ENCODE measurements at places on chromosomes 7 and 10.
A peak's percentile ranks its signal among the peaks of the same experiment; 100 is the strongest.

- no peak for DNase-seq
Observed at GRCh38 chr10:84179059-84179710, 5.6 kb downstream of the GPR15LG start.

GRCh38 chr10:116353817-116354216 is 29.6 kb downstream of the CCDC172 start:
- no peak for DNase-seq

DNA sequence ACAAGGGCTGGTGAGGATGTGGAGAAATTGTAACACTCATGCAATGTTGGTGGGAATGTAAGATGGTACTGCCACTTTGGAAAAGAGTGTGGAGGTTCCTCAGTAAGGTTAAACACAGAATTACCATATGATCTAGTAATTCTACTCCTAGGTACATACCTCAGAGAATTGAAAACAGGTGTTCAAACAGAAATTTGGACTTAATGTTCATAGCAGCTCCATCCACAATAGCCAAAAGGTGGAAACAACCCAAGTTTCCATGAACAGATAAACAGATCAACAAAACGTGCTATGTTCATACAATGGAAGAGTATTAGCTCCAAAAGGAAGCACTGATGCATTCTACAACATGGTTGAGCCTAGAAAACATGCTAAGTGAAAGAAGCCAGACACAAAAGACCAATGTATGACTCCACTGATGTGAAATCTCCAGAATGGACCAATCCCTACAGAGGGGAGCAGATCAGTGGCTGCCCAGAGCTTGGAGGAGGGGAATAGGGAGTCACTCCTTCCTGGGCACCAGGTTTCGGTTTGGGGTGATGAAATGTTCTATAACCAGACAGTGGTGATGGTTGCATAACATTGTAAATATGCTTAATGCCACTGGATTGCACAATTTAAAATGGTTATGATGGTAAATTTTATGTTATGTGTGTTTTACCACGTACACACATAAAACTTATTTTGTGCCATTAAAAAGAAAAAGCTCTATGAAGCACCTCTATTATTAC is 5.7 kb upstream of the WDR86 start:
- DNase-seq, result no peak

DNA sequence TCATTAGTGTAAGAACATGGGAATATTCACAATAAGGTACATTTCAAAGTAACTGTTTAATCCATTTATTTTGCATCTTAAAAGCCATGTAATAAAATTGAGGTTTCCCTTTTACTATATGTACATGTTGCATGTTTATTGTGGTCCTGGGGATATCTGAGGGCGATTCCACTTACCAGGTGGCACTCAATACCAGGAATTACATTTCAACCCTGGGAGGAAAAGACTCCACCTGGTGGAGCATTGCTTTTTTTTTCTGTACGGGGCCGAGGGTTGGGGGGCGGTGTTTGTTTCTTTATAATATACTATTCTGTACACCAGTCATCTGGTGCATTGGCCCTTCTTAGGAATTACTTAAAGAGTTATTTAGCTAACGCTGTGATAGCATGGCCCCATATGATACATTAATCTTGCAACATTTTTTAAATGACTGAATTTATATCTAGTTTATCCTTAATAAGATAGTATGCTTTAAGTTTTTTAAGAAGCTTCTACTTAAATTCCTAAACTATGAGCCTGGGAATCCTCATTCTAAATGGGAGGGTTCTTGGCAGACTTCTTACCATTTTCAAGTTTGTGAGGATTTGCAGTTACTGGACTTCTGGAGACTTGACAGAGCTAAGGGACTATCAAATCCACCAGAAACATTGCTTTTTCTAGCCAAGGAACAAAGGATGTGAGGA is 7.2 kb upstream of the HGF start:
- DNase-seq, result no peak

- DNase-seq, result peak; percentile 62
Observed at GRCh38 chr7:17342756-17343155, 44.3 kb downstream of the AHR start.

DNA sequence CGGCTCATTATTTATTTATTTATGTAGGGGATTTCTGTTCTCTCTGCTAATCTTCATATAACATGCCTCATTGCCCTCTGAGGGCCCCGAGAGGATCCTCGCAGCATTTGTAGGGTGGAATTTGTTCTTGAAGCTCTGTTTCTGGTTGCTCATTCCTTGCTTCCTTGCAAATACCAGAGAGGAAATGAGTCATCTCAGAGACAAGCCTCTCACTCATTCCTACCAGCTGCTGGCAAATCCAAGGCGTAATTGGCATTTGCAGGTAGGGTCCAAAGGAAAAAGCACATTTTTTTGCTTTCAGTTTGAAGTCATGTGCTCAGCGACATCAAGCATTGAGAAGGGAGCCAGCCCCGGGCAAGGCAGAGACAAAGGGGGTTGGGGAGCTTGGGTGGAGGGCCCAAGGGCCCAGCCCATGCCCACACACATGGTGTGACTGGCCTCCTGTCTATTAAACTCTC is 501.6 kb downstream of the GALNT17 start:
- peak; percentile 98 for DNase-seq

DNA sequence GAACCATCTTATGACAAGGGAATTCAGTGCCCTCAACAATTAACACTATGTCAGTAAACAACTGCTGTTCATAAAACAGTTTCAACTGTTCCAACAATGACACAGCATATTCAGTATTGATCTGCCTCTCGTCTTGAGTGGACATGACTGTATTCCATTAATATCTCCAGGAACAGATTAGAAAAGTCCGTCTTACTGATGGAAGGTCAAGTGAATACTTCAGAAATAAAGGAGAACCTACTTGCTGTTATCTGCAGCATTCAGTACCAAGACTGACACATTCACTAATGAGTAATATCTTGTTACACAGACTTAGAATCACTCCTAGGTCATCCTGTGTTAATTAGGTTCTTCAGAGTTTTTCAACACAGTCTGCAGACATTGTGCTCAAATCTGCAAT is 12.1 kb downstream of the KBTBD2 start:
- no peak for DNase-seq

- DNase-seq, result peak; percentile 60
Observed at GRCh38 chr10:19819419-19820033, 3.3 kb downstream of the PLXDC2 start.

DNA sequence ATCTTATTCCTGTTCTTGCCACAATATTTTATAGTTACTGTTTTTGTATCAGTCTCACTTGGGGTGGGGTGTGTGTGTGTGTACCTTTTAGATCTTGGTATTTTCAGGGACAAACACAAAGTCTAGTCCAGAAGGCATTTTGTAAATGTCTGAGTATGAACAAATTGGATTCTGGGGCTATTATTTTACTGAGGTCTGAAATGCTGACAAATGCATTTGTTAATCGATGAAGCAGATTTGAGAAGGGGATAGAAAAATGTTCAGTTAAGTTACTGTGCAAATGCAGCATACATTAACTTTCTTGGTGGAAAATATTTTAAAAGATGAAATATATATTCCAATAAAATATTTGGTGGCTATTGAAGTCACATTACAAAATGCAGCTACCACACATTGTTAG is 267.4 kb downstream of the EXOC4 start:
- DNase-seq, result no peak

DNA sequence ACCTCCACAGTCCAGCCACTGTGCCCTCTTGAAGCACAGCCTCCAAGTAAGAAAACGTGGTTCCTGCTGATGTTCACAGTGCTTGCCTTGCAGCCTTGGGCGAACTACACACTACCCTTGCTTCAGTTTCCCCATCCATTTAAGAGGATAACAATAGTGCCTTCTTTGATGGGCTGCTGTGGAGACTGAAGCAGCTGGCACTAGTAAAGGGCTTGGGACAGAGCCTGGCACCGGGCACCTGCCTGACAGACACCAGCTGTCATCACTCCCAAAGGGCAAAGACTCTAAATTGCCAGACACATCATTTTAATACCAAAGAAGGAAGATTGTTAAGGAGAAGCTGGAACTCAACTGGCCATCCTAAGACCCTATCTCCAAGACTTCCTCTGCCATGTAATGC is 3.1 kb upstream of the C10orf90 start:
- no peak for DNase-seq

DNA sequence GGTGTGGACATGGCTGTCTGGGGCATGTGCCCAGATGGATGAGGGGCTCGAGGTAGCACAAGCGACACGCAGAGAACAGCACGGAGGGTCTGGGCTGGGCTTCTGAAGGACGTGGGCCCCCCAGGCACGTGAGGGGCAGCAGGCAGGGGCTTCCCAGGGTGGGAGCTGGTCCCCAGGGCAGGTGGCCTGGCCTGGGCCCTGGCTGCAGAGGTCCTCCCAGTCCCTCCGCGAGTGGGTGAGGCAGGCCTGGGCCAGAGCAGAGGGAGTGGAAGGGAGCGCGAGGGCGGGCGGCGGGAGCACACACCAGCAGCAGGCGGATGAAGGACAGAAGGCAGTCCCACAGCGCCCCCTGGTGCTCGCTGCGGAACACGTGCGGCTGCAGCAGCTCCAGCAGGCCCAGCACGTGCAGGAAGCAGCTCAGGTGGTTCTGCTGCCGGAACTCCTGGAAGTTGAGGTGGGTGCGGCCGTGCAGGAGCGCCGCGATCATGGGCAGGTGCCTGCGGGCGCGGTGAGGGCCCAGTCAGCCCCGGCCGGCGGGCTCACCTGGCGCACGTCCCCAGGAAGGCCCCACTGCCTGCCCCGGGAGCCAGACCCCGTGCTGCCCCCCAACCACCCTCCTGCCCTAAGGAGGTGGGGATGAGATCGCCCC is 14.7 kb upstream of the MICALL2 start:
- DNase-seq, result peak; percentile 77

DNA sequence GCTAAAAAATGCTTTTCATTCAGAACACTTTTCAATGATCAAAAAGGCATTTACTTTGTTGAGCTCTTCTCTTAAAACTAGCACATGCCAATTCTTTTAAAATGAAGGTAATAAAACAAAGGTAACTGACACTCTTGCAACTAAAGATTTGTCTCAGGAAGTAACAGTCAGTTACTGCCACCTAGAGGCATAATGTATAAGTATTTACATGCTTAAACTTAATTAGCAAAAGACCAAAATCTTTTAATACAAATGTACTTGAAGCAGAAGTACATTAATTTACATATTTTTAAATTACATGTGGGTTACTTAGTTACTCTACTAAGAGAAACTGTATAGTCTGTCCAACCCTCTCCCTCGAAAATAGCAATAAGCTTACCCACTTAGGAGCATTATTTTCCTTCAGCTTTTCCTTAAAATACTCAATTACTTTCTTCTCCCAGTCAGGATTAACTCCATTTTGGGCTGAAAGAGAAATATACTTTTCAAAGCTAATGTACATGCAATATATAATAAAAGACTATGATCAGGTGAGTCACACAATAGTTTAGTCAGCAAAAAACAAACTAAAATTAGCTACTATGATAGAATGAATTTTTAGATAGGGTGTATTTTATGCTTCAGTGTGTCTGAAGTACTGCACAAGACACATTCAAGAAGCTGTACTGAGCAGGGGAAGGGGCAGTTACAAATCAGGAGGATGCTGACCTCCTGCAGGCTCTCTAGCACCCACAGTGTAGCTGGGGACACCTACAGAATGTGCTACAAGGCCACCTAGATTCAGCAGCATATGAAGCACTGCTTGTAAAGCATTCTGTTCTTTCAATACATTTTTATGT is 13.0 kb downstream of the MCMBP start:
- DNase-seq, result peak; percentile 47

GRCh38 chr10:113300617-113301016 is 252.2 kb upstream of the HABP2 start:
- no peak for DNase-seq

- peak; percentile 12 for DNase-seq
Observed at GRCh38 chr7:23491502-23491901, 21.2 kb upstream of the IGF2BP3 start.

DNA sequence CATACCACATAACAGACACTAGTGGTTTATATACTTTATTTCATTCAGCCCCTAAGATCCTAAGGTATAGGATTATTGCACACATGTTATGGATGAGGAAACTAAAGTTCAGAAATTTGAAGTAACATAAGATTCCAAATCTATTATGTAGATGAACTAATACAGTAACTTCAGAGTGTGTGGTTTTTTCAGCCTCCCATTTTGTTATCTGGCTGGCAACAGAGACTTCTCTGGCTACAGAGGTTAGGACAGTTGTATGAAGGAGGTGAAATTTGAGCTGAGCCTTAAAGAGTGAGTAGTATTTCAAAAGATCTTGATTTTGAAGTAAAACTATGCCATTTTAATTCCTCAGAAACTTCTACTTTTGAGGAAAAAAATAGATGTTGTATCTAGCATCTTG is 125.4 kb downstream of the MAPK8 start:
- no peak for DNase-seq

DNA sequence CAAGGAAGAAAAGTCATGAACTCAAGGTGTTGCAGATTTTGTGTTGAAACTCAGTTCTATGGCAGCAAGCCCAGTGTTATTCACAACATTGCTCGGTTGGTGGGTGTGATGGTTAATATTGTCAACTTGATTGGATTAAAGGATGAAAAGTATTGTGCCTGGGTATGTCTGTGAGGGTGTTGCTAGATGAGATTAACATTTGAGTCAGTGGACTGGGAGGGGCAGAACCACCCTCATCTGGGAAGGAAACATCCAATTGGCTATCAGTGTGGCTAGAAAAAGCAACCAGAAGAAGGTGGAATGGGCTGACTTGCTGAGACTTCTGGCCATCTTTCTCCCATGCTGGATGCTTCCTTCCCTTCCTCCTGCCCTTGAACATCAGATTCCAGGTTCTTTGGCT is 353.2 kb downstream of the ADRA2A start:
- no peak for DNase-seq

- DNase-seq, result no peak
Observed at GRCh38 chr10:2117641-2118040, 380.3 kb upstream of the ADARB2 start.

DNA sequence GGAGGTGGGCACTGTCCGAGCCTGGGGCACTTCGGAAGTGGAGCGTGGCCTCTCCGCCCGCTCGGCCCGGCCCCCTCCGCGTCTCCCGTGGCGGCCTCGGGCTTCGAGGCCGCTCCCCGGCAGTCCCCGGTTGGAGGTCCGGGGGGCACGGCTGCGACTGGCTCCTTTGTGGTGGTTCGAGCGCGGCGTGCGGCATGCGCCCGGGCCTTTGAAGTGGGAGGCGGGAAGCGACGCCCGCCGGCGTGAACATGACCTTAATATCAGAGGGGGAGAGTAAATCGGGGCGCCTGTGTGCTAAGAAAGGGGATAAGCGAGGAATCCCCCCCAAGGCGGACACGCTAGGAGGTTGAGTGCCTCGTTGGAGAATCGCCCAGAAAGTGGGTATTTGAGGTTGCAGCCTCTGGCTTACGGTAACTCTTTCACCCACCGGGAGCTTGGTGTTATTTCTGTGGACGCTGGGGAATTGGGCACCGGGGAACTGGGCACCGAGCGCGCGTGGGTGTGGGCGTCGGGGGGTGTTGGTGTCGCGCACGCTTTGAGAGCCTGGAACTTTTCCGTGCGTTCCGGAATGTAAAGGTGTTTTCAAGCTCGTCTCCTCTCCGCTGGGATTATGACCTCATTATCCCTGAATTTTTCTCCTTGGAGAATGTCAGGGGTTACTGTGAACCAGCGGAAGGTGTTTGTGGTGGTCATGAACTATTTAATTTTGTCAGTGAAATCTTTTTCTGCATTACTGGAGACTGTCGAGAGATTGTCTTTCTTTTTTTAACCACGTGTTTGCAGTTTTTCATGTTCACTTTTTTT is 660 bp downstream of the SUV39H2 start:
- DNase-seq, result peak; percentile 13

- no peak for DNase-seq
Observed at GRCh38 chr7:117082647-117083046, 129.3 kb downstream of the ST7 start.
